ENCODE measurements at places on chromosomes 11 and 22. TPM values are rescaled to one million over a fixed set of nuclear protein-coding genes. Genes with fewer than 3 reads are reported as not detected.

Gene TUG1
- polyA plus RNA-seq: 58.3 TPM

Gene SCGB1A1
- polyA plus RNA-seq: not detected

Gene KDELR3
- polyA plus RNA-seq: 7.8 TPM

Gene IFITM10
- polyA plus RNA-seq: not detected

Gene LINC01488
- polyA plus RNA-seq: not detected

Gene FIBIN
- 0.33 TPM for polyA plus RNA-seq

Gene EFCAB6
- polyA plus RNA-seq: 1.2 TPM

Gene PRRG4
- 1.4 TPM for polyA plus RNA-seq

Gene STARD10
- polyA plus RNA-seq: 20.7 TPM

Gene FGF3
- polyA plus RNA-seq: not detected

Gene LZTR1
- 9.2 TPM for polyA plus RNA-seq

Gene FOLR2
- polyA plus RNA-seq: not detected

Gene FADS2
- 124 TPM for polyA plus RNA-seq

Gene DGCR6
- polyA plus RNA-seq: 2.2 TPM

Gene GRIA4
- 13.5 TPM for polyA plus RNA-seq

Gene SLC22A25
- polyA plus RNA-seq: not detected

Gene TBX10
- not detected for polyA plus RNA-seq

Gene GALR3
- polyA plus RNA-seq: 0.36 TPM

Gene GRAP2
- not detected for polyA plus RNA-seq

Gene ZNF215
- polyA plus RNA-seq: 17.3 TPM

Gene UPB1
- polyA plus RNA-seq: 0.14 TPM

Gene PKNOX2
- polyA plus RNA-seq: 0.35 TPM

Gene OVOL1
- polyA plus RNA-seq: 1.5 TPM

Gene HSPB2
- 2.2 TPM for polyA plus RNA-seq

Gene SNAP29
- 22.9 TPM for polyA plus RNA-seq

Gene CSF2RB
- not detected for polyA plus RNA-seq

Gene OR51I1
- polyA plus RNA-seq: not detected

Gene AGBL2
- 2.1 TPM for polyA plus RNA-seq

Gene MMP8
- polyA plus RNA-seq: not detected

Gene GNAZ
- 2.9 TPM for polyA plus RNA-seq

Gene LMO1
- 0.19 TPM for polyA plus RNA-seq

Gene LYVE1
- not detected for polyA plus RNA-seq

Data from GM23338 (cell line).